Cortex of kidney (tissue), 1 donor: ENCODE measurements at places on chromosomes 1 and 21.

- no peak for DNase-seq
Measured at GRCh38 chr1:232589111-232589811, 40.7 kb downstream of the SIPA1L2 start.

DNA sequence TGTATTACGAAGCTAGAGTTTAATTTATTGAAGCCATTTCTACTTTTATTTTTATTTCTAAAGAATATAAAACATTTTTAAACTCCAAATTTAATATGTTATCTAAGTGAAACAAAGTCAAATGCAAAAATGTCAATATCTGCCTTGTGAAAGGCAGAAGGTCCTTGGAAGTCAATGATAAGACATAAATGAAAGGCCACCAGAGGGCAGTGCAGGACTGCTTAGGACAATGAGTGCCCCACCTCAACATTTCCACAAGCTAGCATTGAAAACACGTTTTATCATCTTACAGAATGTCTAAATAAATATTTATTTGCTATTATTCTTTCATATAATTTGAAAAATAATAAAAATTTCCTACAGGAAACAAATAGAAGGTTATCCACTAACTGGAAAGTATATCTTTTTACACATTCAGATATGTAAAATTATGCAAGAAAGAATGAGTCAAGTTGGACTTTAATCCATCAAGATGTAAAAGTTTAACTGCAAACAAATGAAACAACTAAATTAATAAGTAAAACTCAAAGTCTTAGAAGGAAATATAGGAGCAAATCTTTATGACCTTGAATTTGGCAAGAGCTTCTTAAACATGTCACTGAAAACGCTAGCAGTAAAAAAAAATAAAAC, 140.1 kb upstream of the FMN2 start:
- no peak for DNase-seq

- no peak for DNase-seq
Measured at GRCh38 chr1:56429288-56429687, 150.1 kb downstream of the PLPP3 start.

DNA sequence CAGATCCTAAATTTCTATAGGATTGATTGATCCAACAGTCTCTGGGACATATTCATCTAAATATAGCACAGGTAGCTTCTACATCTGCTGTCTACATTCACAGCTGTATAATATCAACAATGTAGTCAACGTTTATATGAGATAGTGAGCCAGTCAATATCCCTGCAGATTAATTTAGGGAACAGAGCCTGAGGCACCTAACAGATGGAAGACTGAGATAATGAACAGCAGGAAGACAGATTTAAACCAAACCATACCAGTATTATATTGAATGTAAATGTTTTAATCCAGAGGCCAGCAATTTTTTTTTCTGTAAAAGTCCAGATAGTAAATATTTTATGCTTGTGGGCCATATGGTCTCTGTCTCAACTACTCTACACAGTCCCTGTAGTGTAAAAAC, 2072.4 kb downstream of the MRPL39 start:
- no peak for DNase-seq

DNA sequence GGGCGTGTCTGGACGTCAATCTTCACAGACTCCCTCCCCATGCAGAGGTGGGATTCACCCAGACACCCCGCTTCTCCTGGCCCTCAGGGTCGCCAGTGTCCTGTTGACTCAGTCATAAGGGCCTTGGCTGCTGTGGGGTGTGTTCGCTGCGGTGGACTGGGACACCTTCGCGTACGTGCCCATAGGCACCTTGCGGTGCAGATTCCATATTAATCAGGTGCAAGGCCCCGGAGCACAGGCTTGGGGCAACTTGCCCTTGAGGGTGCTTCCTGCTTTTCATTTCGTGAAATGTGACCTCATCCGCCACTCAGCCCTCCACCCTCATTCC, 398 bp upstream of the SLC30A10 start:
- DNase-seq = no peak

- no peak for DNase-seq
Measured at GRCh38 chr1:53558739-53559315, 99.6 kb downstream of the DMRTB1 start.

DNA sequence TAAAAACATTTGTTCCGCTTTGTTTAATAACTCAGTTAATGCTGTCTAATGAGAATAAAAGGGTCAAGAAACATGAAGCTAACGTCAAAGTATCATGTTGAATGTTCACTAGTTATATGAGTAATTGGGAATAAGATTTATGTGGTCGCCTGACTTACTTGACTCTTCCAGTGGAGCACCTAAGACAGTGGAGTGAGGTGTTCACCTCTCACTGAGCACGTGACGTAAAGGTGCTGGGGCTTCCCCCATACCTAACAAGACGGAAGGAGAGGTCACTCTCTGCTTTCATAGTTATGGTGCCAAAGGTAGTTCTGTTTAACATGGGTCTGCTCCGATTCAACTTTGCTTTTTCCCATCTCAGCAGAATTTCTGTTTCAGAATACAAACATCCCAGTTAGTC, 686 bp downstream of the KMO start:
- DNase-seq = no peak

- no peak for DNase-seq
Measured at GRCh38 chr1:117796226-117796625, 133.2 kb downstream of the GDAP2 start.

GRCh38 chr1:52856026-52856425, 13.5 kb downstream of the ZYG11A start:
- no peak for DNase-seq

DNA sequence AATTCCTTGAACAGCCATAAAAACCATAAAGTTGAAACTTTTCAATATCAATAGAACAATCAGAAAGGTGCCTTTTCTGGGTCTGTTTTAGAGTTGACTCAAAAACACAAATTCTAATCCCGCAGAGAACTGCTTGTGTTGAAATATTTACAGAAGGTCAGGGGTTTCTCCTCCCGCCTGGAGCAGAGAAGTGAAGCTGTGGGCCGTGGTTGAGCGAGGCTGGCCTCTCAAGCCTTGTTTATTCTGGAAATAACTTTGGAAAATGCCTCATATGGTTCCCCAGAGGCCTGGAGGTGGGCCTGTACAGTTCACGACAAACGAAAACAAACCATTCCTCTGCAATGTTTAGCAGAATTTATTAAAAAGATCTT, 90.8 kb upstream of the ERRFI1 start:
- DNase-seq = no peak

- no peak for DNase-seq
Measured at GRCh38 chr1:181179279-181179986, 90.9 kb downstream of the IER5 start.

DNA sequence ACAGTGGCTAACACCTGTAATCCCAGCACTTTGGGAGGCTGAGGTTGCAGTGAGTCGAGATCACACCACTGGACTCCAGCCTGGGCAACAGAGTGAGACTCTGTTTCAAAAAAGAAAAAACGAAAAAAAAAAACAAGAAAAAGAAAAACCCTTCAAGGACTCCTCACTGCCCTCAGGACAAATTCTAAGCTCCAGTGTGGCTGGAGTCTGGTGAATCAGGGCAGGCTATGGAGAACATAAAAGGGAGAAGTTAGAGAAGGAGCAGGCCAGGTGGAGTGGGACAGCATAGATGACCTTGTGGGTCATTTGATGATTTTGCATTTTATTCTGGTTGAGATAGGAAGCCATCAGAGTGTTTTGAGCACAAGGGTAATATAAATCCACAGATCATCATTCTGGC, 12.5 kb upstream of the UAP1 start:
- no peak for DNase-seq

DNA sequence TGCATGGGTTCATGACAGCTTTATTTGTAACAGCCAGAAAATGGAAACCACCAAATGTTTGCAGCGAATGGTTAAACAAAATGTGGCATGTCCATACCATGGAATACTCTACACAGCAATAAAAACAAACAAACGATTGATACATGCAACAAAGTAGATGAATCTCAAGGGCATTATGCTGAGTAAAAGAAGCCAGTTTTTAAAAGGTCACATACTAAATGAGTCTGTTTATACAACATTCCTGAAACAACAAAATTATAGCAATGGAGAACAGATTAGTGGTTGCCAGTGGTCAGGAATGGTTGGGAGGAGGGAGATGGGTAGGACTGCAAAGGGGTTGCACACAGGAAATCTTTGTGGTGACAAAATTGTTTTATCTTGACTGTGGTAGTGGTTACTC, 202.4 kb upstream of the UBE2U start:
- DNase-seq = no peak

GRCh38 chr1:34884961-34885360, 25.4 kb upstream of the SMIM12 start:
- no peak for DNase-seq

GRCh38 chr1:4681026-4681425, 26.6 kb downstream of the AJAP1 start:
- no peak for DNase-seq

DNA sequence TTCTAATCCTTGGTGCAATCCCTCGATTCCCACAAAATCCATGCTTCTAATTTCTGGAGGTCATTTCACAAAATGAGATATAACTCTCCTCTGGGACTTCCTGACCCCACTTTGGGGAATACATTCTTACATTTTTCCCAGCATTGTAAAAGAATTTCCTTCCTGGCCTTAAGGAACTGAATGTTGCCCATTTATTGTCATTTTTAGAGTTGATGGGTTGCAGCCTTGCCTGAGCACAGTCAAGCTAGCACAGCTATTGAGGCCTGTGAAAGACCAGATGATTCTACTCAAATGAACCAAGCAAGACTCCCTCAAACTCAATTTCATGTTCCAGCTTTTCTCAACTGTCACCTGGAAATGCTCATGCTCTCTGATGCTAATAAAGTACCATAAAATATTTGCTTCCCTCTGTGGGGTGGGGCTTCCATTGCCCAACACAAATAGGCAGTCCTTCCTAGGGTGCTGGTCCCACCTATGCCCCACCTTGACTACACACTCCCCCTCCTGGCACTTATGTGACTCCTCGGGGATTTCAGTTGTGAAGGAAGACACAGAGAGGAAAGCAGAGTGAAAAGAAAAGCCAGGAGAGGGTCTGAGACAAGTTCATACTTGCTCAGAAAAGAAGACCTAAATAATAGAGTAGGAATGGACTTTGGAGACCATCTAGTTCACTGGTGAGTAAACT, 24.0 kb upstream of the CDC7 start:
- DNase-seq = no peak

- DNase-seq = no peak
Measured at GRCh38 chr1:66676613-66677298, 75.5 kb upstream of the DYNLT5 start.

DNA sequence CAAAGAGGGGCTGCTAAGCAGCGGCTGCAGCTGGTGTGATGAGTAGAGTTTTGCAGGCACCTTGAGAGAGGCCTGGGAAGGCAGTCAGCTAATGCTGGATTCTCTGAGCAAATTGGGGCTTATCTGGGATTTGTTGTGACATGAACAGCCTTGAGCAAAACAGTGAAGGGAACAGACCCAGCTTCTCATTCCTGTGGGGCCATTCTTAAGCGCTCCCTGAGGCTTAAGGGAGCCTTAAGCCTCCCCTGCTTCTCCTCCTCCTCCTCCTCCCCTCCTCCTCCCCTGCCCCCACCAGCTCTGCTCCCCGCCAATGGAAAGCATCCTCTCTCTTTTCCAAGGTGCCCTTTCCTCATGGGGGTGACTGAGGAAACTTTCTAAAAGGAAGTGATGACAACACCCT, 21.3 kb downstream of the HMGCS2 start:
- no peak for DNase-seq

GRCh38 chr21:44583800-44584147, 3.4 kb upstream of the KRTAP10-5 start:
- DNase-seq = no peak

- no peak for DNase-seq
Measured at GRCh38 chr1:164746632-164747031, 187.6 kb downstream of the PBX1 start.

DNA sequence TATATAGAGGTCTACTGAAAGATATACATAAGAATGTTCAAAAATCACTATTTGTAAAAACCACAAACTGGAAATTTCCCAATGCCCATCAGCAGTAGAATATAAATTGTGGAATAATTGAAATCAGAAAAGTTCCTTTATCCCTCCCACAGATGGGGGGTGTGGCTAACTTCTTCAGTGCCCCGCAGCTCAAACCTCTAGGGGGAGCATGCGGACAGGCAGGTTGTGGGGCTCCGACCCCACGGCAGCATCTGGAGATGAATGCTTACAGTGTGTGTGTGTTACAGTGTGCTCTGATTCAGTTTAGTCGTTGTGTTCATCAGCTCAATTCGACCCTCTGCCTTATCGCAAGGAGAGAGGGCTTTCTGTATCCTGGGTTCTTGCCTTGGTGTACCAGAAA, 262.1 kb upstream of the LRRC7 start:
- DNase-seq = no peak

- DNase-seq = no peak
Measured at GRCh38 chr1:248670003-248670402, 14.7 kb upstream of the OR2T27 start.

- DNase-seq = no peak
Measured at GRCh38 chr1:230794871-230795605, 47.9 kb downstream of the CAPN9 start.

DNA sequence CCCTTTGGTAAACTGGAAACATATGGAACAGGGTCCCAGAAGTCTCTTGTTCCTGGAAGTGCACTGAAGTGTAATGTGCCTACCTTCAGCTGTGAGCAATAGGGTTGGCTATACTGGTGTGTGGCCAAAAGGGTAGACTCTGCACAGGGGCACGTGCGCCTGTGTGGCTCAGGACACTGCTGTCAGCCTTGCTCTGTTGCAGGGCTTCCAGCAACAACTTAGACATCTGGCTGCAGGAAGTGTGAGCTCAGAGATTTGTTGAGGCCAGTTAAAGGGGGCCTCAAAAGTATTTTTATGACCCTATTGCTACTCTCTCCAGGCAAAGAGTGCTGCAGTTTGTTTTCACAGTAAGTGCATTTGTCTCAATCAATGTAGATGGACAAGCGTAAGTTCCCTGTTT, 7.5 kb downstream of the CTPS1 start:
- DNase-seq = no peak

- no peak for DNase-seq
Measured at GRCh38 chr1:163701783-163702374, 380.1 kb downstream of the NUF2 start.

GRCh38 chr1:32703479-32704291, 1.1 kb upstream of the SYNC start:
- DNase-seq = no peak

DNA sequence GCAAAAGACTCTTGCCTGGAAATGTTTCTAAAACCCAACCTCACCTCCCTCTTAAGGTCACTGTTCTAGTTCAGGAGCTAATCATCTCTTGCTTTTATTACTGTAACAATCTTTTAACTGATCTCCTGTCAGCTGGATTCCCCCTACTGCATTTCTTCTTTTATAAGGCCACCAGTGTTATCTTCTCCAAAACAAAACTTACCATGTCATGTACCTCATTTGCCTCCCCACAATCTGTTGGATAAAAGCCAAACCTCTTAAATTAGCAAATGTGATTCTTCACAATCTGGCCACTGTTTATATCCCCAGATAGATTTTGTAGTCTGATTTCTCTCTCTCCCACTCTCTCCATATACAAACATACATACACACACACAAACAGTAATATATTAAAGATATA, 143.3 kb downstream of the DENND1B start:
- no peak for DNase-seq
